Purkinje cell (primary cell): ENCODE measurements at places on chromosomes 5 and 9. TPM values are rescaled to one million over a fixed set of nuclear protein-coding genes. Genes with fewer than 3 reads are reported as not detected.

The LRRC70 gene
- polyA plus RNA-seq: 0.35 TPM in 1 of 2 replicates, not detected in the other

The ARAP3 gene
- polyA plus RNA-seq: 0.55 and 0.83 TPM in 2 replicates

The PCSK1 gene
- 0.07 and 10.0 TPM in 2 replicates for polyA plus RNA-seq

The POLR3G gene
- 6.1 and 6.2 TPM in 2 replicates for polyA plus RNA-seq

The GRM6 gene
- 0.05 TPM in 1 of 2 replicates, not detected in the other for polyA plus RNA-seq

The TIMD4 gene
- polyA plus RNA-seq: 0.35 TPM in 1 of 2 replicates, not detected in the other

The CARD9 gene
- polyA plus RNA-seq: not detected in 2 replicates

The OTULINL gene
- polyA plus RNA-seq: 0.62 and 1.3 TPM in 2 replicates
